Kidney epithelial cell (primary cell): ENCODE measurements at places on chromosomes 4 and X. TPM values are rescaled to one million over a fixed set of nuclear protein-coding genes. Genes with fewer than 3 reads are reported as not detected.

DNA sequence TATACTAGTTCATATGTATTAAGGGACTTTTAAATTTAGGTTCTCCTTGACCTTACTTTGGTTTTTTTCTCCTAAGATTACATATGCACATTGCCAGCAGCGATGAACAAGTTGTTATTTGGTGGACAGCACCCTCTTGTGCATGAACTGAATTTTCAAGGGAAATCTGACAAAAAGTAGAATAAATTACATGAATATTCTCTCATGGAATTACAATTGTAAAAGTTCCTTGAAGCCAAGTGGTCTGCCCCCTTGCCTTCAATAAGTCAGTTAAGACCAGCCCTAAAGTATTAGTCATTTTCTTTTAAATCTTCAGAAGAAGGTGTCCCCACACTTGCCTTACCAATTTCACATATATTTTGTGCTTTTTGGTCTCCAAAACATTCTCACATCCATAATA, 30.7 kb upstream of the SMARCA5 start:
- no peak for DNase-seq

MFAP3L gene
- total RNA-seq: 14.2 and 17.4 TPM in 2 replicates

DNA sequence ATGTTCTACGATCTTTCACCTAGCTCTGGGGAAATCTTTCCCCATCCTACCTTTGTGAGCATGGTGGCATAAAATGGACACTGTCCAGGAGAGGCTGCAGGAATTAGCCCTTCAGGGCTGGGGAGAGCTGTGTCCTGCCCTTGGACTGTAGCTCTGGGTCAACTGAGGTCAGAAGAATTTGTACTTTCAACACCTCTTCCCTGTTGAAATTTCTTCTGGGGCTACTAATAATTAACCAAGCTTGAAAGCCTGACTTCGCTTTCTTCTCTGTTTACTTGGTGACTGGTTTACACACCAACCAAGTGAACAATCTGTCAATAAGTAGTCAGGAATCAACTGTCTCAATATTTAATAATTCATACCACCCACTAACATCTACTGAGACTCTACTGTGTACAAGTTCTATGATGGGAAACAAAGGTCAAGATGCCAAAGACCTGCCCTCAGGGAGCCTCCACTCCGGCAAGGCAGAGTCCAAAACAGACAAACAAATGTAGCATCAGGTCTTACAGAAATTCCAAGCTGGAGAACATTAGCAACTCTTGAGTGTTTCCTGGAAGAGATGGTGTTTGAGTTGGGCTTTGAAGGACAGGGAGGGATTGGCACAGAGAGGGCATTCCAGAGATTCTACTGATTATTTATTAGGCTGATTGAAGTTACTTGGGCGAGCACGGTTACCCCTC, 113.1 kb downstream of the ENPP6 start:
- no peak for DNase-seq

DNA sequence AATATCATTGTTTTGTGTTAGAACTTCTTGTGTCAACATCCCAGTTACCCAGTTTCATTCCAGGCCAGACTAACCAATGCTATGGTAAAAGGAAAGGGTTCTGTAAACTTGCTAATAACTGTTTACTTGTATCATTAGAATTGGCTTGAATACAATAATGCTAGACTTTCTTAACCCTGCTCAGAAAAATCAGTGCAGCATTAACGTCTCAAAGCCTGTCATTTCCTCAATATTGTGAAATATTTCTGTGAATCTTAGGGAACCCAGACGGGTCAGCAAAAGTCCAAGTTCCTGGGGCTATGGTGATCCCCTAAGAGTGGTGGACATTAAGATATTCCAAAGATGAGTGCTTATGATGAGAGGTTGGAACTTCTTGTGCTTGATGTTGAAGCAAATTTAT, 541.2 kb upstream of the MAGEB18 start:
- DNase-seq: no peak

GPM6B gene
- total RNA-seq: 0.89 and 4.3 TPM in 2 replicates

GRCh38 chrX:103330681-103331288, 746 bp downstream of the TCEAL7 start:
- no peak for DNase-seq

PLAC8 gene
- total RNA-seq: 0.21 TPM in 1 of 2 replicates, not detected in the other

GRCh38 chr4:99763635-99764101, 53.0 kb upstream of the DAPP1 start:
- peak; percentile 89 for DNase-seq

HTT-AS gene
- total RNA-seq: not detected in 2 replicates

DNA sequence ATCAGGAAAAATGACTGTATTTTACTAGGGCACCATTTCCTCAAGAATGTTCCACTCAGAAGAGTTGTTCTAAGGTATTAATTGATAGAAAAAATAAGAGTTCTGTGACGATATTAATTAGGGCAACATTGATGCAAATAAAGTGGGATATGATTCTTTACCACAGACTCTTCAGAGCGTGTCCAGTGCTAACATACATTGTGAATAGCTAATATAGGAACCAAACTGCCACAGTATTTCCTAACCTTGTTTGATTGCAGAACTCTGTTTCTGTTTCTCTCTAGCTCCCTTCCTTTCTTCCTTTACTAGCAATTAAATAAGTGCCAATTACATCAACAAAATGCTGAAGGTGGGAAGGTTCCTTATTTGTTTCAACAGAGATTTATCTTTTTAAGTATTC, 154.1 kb upstream of the CPEB2 start:
- DNase-seq: no peak

ARHGEF38 gene
- total RNA-seq: 0.42 and 0.75 TPM in 2 replicates

DNA sequence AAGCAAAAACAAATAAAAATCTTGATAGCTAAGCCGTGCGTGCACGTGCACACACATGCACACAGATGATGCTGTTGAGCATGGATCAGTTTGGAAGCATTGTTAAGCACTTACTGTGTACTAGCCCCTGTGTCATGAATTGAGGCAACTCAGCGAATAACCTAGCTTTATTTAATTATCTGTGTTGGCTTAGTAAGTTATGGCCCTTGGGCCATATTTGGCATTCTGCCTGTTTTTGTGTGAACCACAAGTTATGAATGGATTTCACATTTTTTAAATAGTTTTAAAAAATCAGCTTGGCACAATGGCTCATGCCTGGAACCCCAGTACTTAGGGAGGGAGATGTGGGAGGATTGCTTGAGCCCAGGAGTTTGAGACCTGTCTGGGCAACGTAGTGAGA, 113.6 kb upstream of the CBLL2 start:
- no peak for DNase-seq

DNA sequence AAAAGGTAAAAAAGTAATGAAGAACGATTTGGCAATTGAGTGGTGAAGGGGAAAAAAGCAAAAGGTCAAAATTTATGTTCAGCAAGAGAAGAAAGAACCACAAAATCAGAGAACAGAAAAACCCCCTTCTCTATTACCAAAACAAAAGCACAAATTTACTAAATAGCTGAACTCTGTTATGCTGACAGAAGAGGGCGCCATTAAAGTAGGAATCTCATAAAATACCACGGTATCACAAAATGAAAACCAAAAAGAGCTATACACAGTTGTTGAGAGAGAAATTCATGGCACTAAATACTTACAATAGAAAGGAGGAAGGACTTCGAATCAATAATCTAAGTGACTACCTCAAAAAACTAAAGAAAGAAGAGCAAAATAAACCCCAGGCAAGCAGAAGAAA, 69.6 kb upstream of the CXorf66 start:
- DNase-seq: no peak

PPP2R3B gene
- 17.7 and 29.0 TPM in 2 replicates for total RNA-seq

MAPK10 gene
- total RNA-seq: 1.6 and 2.7 TPM in 2 replicates

GPRASP2 gene
- total RNA-seq: 10.5 and 10.6 TPM in 2 replicates

GRCh38 chrX:134470013-134470412, 10.0 kb downstream of the HPRT1 start:
- no peak for DNase-seq

- DNase-seq: no peak
Observed at GRCh38 chrX:12297353-12297752, 159.1 kb downstream of the FRMPD4 start.

DNA sequence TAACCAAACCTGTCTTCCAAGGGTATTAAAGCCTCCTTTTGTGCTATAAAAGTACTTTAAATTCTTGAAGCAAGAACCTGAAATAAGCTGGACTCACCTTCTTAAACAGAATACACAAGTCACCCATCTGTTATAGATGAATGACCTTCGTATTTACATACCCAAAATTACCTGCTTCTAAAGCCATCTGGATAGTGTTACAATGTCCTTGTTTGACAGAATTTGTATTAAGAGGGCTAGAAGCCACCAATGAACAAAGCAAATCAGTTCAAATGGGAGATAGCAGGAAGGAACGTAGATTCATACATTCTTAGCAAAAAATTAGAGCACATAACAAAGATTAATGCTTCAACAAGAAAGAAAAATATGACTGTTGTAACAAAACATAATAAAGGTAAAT, 33.7 kb upstream of the CCSER1 start:
- no peak for DNase-seq

- DNase-seq: peak; percentile 54
Observed at GRCh38 chr4:7347981-7348380, 86.7 kb downstream of the PSAPL1 start.

NCAPG gene
- 2.7 and 6.2 TPM in 2 replicates for total RNA-seq

ALB gene
- total RNA-seq: not detected in 2 replicates

DNA sequence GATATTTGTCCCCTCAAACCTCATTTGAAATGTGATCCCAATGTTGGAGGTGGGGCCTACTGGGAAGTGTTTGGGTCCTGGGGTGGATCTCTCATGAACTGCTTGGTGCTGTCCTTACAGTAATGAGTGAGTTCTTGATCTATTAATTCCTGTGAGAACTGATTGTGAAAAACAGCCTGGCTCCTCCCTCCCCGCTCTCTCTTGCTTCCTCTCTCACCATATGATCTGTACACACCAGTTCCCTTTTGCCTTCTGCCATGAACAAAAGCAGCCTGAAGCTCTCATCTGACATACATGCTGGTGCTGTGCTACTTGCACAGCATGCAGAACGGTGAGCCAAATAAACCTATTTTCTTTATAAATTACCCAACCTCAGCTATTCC, 11.2 kb upstream of the YIPF7 start:
- DNase-seq: no peak

DNA sequence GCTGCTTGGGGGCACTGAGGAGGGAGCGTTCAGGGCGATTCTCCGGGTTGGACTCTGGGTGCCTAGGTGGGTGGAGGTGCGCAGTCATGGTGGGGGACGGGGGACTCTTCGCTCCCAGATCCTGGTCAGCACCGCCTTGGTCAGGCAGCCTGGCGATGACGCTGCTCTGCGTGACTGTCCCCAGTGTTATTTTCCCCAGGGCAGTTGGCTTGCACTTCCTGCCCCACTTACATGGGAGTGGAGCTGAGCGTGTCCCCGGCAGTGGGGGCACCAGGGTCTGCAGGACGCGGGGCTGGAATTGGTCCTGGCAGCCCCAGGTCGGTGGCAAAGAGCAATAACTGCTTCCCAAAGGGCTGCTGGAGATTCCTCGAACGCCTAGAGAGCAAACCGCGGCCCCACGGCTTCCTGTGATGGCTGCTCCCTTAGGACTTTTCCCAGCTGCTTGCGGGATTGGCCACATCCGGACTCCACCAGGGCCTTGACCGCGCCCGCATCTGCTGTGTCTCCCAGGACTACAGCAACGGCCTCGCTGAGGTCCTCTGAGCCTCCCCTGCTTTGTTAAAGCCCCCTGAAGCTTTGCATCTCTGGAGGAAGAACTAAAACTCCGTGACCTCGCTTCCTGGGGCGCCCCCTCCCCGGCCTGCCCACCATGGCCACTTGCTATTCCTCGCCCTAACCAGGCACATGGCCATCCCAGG, 35.3 kb upstream of the GPR78 start:
- DNase-seq: no peak

- no peak for DNase-seq
Observed at GRCh38 chr4:26916195-26916594, 55.6 kb downstream of the STIM2 start.

DNA sequence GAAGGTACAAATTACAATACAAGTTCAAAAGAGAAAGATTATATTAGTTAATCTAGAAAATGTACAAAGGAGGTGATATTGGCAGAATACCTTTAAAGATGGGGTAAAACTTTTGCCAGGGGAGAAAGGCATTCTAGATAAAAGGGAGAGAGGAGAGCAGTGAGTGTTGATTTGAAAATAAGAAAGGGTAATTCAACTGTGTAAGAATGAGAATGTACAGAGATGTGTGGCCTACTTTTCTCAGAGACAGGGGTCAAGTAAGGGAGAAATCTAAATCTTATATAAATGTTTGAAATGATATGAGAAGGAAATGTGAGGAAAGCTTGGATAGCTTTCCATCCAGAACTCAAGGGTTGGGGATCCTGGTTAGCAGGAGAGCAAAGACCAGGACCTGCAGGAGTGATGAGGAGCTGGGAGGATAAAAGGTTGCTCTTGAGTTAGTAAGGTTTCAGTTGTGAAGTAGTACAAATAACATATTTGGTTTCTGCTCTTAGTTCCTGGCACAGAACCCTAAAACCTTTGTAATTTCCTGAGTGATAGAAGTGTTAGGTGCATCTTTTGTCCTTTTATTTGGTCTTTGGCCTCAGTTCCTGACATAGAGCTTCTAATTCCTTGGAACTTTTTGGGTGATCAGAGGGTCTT, 489.9 kb downstream of the INPP4B start:
- no peak for DNase-seq

- no peak for DNase-seq
Observed at GRCh38 chrX:150162141-150162540, 201.0 kb upstream of the MAMLD1 start.

DNA sequence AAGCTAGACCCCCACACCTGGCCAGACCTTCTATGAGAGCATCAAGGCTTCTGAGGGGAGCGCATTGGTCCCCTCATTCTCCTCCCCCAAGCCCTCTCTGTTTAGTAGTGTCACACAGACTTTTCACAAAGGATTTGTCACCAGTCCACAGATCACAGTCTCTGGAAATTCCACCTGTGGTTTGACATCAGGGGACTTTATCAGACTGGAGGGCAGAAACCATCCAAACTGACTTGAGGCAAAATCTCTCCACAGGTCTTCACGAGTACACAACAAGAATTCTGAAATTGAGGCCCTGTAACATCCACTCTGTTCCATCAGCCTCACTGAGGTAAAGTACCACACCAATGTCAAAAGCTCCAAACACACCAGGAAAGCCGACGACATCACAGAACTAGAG, 112.5 kb downstream of the SH3KBP1 start:
- DNase-seq: no peak

DNA sequence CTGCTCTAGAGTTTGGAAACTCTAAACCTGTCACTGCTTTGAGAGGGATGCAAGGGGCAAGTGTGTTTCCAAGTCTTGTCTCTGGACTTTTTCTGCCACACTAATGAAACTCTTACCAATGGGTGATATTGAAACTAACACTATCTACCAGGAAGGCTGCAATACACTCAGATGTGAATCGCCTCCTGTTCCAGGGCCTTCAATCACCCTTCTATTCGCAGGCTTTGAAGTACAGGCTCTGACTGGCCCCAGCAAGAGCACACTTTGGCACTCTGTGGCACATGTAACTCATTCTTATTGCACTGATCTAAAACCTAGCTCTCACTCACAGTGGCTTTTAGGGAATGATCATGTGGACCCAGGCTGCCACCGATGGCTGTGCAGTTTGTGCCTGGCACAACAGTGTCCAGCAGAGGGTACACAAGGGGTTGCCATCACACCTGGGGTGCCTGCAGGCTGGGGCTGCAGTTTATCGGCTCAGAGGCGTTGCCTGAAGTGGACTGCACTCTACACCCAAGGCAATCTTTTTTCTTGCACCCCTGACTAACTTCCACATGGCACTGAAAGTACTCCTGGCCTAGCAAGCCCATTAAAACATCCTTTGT, 210.8 kb downstream of the MGST2 start:
- no peak for DNase-seq

GRCh38 chr4:21986307-21986706, 37.7 kb upstream of the KCNIP4 start:
- no peak for DNase-seq

- DNase-seq: no peak
Observed at GRCh38 chr4:53920883-53921282, 143.5 kb downstream of the CHIC2 start.
